Pancreas (tissue), 10 donors: ENCODE measurements at places on chromosomes 16 and 17. TPM values are rescaled to one million over a fixed set of nuclear protein-coding genes. Genes with fewer than 3 reads are reported as not detected.

Gene SLC2A4
- 0.78 TPM for total RNA-seq

Gene ACE
- total RNA-seq, result 7.4 TPM

DNA sequence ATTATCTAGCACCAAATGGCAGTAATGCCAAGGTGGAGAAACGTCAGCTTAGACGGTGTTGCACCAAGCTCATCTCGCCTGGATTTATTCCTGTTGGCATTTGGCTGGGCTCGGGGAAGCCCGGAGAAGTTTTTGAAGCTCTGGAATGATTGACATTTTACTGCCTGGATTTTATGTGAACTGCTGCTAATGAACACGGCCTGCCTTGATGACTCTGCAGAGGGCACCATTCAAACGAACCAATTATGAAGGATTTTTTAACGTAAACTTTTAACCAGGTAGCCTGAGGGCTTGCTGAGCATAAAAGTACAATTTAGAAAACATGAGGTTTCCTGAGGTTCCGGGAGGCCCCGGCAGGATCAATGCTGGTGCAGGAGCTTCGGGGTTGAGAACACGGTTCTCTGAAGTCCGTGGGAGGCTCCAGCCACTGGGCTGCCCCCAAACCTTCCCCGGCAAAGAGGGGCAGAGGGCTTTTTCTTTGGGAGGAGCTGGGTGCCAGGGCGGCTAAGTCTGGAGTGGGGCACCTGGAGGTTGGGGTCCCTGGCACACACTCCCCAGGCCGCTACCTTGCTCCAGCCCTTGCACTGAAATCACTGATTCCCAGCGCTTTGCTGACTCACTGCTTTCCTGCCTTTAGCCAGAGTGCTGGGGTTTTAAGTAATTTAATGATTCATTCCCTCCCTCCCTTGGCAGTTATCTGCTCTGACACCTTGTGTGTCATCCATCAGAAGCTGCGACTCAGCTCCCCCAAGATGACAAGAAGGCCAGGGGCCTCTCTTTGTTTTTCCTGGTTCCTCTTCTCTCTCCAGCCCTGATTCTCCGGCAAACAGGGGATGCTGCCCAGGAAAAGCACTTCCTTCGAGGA lies 161.2 kb upstream of the IRX3 start:
- DNase-seq, result no peak
- H3K27ac ChIP-seq, result no peak overlapping the region

GRCh38 chr17:19703106-19703827 lies 13.1 kb downstream of the SLC47A2 start:
- no peaks in the 10 kb centered on the region for H3K36me3 ChIP-seq
- H3K4me3 ChIP-seq, result no peak overlapping the region
- no peaks in the 10 kb centered on the region for H3K27me3 ChIP-seq
- H3K4me1 ChIP-seq, result no peaks in the 10 kb centered on the region
- DNase-seq, result no peak

- no peaks in the 10 kb centered on the region for H3K36me3 ChIP-seq
- no peaks in the 10 kb centered on the region for H3K27me3 ChIP-seq
- no peak for DNase-seq
- H3K4me1 ChIP-seq, result peaks cover 4% of the 10 kb centered on the region
Measured at GRCh38 chr17:77995146-77995852, 36.8 kb downstream of the TNRC6C start.

- H3K27ac ChIP-seq, result no peak overlapping the region
- no peaks in the 10 kb centered on the region for H3K27me3 ChIP-seq
- H3K36me3 ChIP-seq, result no peaks in the 10 kb centered on the region
- peaks cover 7% of the 10 kb centered on the region for H3K4me1 ChIP-seq
Measured at GRCh38 chr17:3972281-3972731, 8.1 kb upstream of the ATP2A3 start.

- H3K36me3 ChIP-seq, result no peaks in the 10 kb centered on the region
- H3K27me3 ChIP-seq, result no peaks in the 10 kb centered on the region
- no peaks in the 10 kb centered on the region for H3K4me1 ChIP-seq
- no peak overlapping the region for H3K27ac ChIP-seq
- no peak for DNase-seq
Measured at GRCh38 chr16:81785138-81785924, 6.2 kb downstream of the PLCG2 start.

Gene GSDMA
- total RNA-seq, result not detected

GRCh38 chr16:3050487-3050886 lies 4.1 kb downstream of the MMP25 start:
- H3K27me3 ChIP-seq, result no peaks in the 10 kb centered on the region
- no peak for DNase-seq
- H3K36me3 ChIP-seq, result no peaks in the 10 kb centered on the region
- peaks cover 12% of the 10 kb centered on the region for H3K4me1 ChIP-seq
- no peak overlapping the region for H3K27ac ChIP-seq
- no peak overlapping the region for H3K4me3 ChIP-seq

Gene PLK1
- total RNA-seq, result 1.1 TPM

DNA sequence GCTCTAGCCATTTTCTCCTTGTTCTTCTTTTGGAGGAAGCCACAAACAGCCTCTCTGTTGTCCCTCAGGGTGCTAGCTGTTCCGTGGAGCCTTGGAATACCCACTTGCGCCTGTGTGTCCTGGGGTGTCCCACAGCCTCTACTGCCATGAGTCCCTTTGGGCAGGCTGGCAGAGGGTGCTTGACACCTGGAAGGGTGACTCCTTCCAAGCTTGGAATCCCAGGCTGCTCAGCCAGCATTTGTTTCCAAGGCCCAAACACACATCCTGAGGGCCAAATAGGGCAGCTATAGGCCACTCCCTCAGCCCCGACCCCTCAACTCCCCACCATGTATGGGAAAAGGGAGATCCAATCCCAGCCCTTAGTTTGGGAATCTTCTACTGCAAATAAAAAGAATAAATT lies 14.9 kb downstream of the ZNHIT3 start:
- H3K27me3 ChIP-seq, result no peaks in the 10 kb centered on the region
- DNase-seq, result no peak
- H3K36me3 ChIP-seq, result no peaks in the 10 kb centered on the region
- no peaks in the 10 kb centered on the region for H3K4me1 ChIP-seq
- no peak overlapping the region for H3K4me3 ChIP-seq

DNA sequence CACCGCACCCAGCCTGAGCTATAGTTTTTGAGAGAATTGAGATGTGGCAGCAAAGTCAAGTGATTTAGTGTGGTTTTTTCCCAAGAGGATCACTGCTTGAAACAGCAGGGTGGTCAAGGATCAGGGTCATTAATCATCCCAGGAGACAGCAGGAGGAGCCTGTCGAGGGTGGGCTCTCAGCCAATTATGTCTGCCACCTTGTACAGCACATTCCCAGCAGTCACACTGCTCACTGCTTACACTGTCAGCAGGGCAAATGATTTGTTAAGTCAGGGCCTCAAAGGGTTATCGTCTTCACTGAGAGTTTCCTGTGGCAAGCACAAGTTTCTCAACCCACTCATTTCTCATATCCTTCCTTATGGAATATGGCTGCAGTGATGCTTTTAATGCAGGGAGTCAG lies 13.2 kb downstream of the B3GNT9 start:
- H3K36me3 ChIP-seq, result peaks cover 51% of the 10 kb centered on the region
- H3K4me3 ChIP-seq, result no peak overlapping the region
- H3K27ac ChIP-seq, result no peak overlapping the region
- DNase-seq, result no peak
- H3K4me1 ChIP-seq, result no peaks in the 10 kb centered on the region

- no peak overlapping the region for H3K27ac ChIP-seq
- no peaks in the 10 kb centered on the region for H3K36me3 ChIP-seq
- no peaks in the 10 kb centered on the region for H3K27me3 ChIP-seq
Measured at GRCh38 chr16:87040169-87041117, 276.7 kb downstream of the C16orf95 start.

Gene RGS9
- 3.0 TPM for total RNA-seq

- H3K27me3 ChIP-seq, result no peaks in the 10 kb centered on the region
- no peak overlapping the region for H3K4me3 ChIP-seq
- DNase-seq, result no peak
- H3K36me3 ChIP-seq, result no peaks in the 10 kb centered on the region
- H3K27ac ChIP-seq, result no peak overlapping the region
Measured at GRCh38 chr17:72804949-72805707, 287.4 kb downstream of the SLC39A11 start.

Gene HLF
- total RNA-seq, result 2.2 TPM

Gene PLCG2
- total RNA-seq, result 7.9 TPM

GRCh38 chr17:499951-500461 lies 147.4 kb upstream of the RPH3AL start:
- H3K4me1 ChIP-seq, result no peaks in the 10 kb centered on the region
- no peak overlapping the region for H3K27ac ChIP-seq
- no peak for DNase-seq

- H3K36me3 ChIP-seq, result no peaks in the 10 kb centered on the region
- peak; percentile 41 for DNase-seq
- peak overlapping the region; percentile 18 for H3K27ac ChIP-seq
- H3K4me1 ChIP-seq, result peaks cover 10% of the 10 kb centered on the region
- no peaks in the 10 kb centered on the region for H3K27me3 ChIP-seq
Measured at GRCh38 chr16:11668623-11669379, 546 bp downstream of the SNN start.

- H3K4me3 ChIP-seq, result no peak overlapping the region
- H3K27ac ChIP-seq, result no peak overlapping the region
- H3K27me3 ChIP-seq, result no peaks in the 10 kb centered on the region
- no peak for DNase-seq
- peaks cover 17% of the 10 kb centered on the region for H3K4me1 ChIP-seq
Measured at GRCh38 chr16:57770361-57770760, 31.9 kb downstream of the KIFC3 start.

Gene FAM20A
- 1.1 TPM for total RNA-seq

DNA sequence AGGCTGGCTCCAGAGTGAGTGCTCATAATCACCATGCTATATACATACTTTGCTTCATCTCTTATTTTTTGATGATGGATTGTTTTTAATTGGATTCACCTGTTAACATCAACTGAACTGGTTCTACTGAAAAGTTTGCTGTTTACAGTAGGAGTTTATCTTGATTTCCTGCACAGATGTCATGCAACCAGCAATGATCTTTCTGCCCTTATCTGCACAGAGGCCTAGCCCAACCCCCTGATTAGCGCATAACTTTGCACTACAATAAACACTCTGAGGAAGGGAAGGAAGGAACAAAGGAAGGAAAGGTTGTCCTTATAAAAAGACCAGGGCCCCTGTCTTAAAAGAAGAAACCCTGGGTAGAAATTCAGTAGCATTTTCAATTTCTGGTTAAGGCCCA lies 152.9 kb downstream of the RGS9 start:
- no peaks in the 10 kb centered on the region for H3K36me3 ChIP-seq
- no peak overlapping the region for H3K4me3 ChIP-seq
- DNase-seq, result no peak
- no peaks in the 10 kb centered on the region for H3K27me3 ChIP-seq
- H3K4me1 ChIP-seq, result no peaks in the 10 kb centered on the region
- H3K27ac ChIP-seq, result no peak overlapping the region

DNA sequence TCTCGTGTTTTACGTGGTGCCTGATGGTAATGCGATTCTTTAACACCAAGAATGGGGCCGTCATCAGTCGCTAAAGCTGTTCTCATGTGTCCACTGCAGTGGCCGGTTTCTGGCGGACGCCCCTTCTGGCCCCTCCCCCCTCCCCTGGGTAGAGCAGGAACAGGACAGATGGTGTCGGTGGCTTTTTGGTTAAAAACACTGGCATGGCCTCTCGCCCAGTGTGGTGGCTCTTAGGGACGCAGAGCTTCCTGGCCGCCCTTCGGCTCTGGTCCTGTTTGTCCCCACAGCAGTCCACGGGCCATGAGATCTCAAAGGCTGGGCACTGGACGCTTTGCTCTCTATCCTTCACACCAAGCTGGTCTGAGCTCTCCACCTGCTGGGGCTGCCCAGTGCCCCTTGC lies 151.8 kb downstream of the BANP start:
- no peak for DNase-seq
- no peak overlapping the region for H3K27ac ChIP-seq
- no peaks in the 10 kb centered on the region for H3K36me3 ChIP-seq

- DNase-seq, result peak; percentile 94
- no peaks in the 10 kb centered on the region for H3K36me3 ChIP-seq
- no peaks in the 10 kb centered on the region for H3K27me3 ChIP-seq
Measured at GRCh38 chr16:67841816-67842508, at the start of gene THAP11. THAP11 (plus strand) TSS chr16:67842320; CDS start chr16:67842555, 235 bp downstream.

GRCh38 chr16:16147316-16147999 lies 75.8 kb downstream of the ABCC6 start:
- no peak for DNase-seq
- H3K4me1 ChIP-seq, result peaks cover 13% of the 10 kb centered on the region
- no peak overlapping the region for H3K4me3 ChIP-seq
- H3K36me3 ChIP-seq, result no peaks in the 10 kb centered on the region

DNA sequence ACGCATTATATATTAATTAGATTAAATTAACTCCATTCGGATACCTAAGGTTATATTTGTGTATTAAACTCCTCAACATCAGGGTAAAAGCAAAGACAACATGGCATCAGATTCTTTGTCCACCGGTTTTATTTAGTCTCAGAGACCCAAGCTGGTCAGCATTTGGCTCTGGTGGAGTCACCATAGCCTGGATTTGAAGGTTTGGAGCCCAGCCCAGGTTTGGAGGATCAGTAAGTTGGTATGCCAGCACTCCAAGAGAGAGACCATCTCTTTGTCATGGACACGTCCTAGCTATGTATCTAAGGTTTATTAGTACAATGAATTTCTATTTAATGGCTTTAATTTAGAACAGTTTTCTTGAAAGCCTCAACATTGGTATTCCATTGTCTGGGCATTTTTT lies 328.4 kb upstream of the RBFOX1 start:
- DNase-seq, result no peak
- no peaks in the 10 kb centered on the region for H3K36me3 ChIP-seq
- no peak overlapping the region for H3K4me3 ChIP-seq
- H3K27me3 ChIP-seq, result no peaks in the 10 kb centered on the region
- H3K4me1 ChIP-seq, result no peaks in the 10 kb centered on the region

- H3K4me1 ChIP-seq, result no peaks in the 10 kb centered on the region
- DNase-seq, result no peak
- H3K27me3 ChIP-seq, result no peaks in the 10 kb centered on the region
- no peak overlapping the region for H3K4me3 ChIP-seq
Measured at GRCh38 chr17:63516910-63517824, 6.0 kb upstream of the KCNH6 start.

GRCh38 chr16:920051-920681 lies 50.6 kb downstream of the LMF1 start:
- peak; percentile 69 for DNase-seq
- no peak overlapping the region for H3K27ac ChIP-seq
- H3K36me3 ChIP-seq, result no peaks in the 10 kb centered on the region

GRCh38 chr17:77354670-77355455 lies 214.1 kb downstream of the SEC14L1 start:
- DNase-seq, result peak; percentile 25
- H3K4me3 ChIP-seq, result no peak overlapping the region
- no peaks in the 10 kb centered on the region for H3K27me3 ChIP-seq
- no peaks in the 10 kb centered on the region for H3K36me3 ChIP-seq
- H3K27ac ChIP-seq, result no peak overlapping the region

GRCh38 chr17:64130559-64131001 lies 636 bp upstream of the ERN1 start:
- no peaks in the 10 kb centered on the region for H3K36me3 ChIP-seq
- H3K27me3 ChIP-seq, result no peaks in the 10 kb centered on the region
- H3K27ac ChIP-seq, result peak overlapping the region; percentile 49
- no peak for DNase-seq
- peaks cover 23% of the 10 kb centered on the region for H3K4me1 ChIP-seq

DNA sequence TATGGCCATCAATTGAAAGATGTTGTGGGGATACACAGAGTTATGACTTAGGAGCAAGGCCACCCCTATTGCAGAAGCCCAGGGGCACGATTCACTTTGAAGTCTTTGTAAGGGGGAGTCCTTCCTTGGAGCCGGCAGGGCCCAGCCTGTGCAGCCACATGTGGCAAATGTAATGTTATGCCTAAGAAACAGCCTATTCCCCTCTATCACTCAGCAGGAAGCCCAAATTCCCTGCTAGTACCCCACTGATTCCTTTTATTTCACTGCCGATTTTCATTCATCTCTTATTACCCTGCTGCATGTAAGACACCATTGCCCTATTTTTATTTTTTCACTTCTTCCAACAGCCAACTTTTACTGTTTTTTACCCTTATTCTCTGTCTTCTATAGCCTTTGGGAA lies 233.2 kb downstream of the PMP22 start:
- no peak overlapping the region for H3K4me3 ChIP-seq
- no peak for DNase-seq
- no peaks in the 10 kb centered on the region for H3K4me1 ChIP-seq
